ENCODE measurements at places on chromosomes 2 and 18.

DNA sequence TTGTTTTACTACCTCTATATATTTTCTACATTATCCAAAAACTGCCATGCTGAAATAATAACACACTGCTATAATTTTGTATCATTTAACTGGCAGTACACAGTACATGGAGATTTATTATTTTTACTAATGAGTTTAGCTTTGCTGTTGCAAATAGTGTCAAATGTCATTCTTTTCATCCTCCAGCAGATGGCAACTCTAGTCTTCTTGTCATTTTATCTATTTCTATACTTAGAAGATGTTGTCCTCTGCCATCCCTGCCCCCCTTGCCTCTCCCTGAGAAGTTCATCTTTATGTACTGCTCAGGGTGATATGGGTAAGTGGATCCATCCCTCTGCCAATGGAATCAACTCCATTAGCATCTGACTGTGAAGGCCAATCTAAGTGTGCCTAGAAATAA is 21.7 kb upstream of the LRRTM1 start:
- DNase-seq = peak; percentile 75

DNA sequence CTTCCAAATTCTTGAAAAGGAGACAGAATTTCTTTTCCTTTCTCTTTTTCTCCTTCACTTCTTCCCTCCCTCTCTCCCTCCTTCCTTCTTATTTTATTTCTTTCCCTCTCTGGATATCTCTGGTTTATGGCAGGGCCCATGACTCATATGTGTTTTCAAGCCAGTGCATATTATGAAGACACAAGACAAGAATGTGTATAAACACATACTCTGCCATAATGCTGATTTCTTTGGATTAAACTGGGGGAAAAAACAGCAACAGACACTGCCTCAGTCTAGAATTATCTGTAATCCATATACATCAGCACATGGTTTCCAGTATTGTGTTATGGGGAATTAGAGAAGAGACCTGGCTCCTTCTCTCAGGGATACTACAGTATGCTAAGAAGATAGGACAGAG is 82.8 kb upstream of the CPO start:
- no peak for DNase-seq

DNA sequence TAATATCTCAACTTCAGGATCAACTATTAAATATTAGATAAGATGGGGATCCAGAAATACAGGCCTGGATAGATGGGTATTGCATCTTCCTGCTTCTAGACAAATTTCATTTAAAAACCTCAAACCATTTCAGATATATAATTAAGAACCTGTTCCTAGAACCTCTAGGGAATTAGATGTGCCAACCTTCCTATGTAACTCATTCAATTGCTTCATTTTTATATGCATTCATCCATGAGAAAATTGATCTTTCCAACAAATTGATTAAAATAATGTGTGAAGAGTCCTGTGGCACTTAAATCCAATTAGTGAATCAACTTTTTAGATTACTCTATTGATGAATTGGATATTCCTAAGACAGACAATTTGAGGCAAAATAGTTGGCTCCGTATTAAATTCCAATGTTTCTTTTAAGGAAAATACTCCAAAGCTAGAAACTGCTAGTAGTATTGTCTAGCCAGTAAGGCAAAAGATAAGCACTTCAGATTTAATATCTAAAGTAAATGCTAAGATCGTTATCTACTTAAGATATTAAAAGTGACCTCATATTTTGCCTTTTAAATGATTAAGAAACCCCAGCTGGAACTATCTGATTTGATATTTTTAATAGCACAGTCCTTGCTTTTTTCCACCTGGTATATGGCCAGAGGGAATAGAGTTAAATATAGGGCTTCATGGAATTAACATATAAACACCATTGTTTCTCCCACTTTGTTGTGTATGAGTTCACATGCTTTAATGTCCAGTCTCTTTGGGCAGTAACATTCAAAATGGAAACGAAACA is 35.8 kb downstream of the DARS1 start:
- DNase-seq = no peak

GRCh38 chr2:120904830-120905234 is 169.2 kb downstream of the GLI2 start:
- no peak for DNase-seq

GRCh38 chr2:231642631-231643494 is 50.2 kb downstream of the TEX44 start:
- peak; percentile 66 for DNase-seq

- DNase-seq = peak; percentile 64
Observed at GRCh38 chr2:46296840-46297545, at the start of gene EPAS1. Gene EPAS1 (plus strand): TSS chr2:46297407. CDS start chr2:46297912, 505 bp downstream.

DNA sequence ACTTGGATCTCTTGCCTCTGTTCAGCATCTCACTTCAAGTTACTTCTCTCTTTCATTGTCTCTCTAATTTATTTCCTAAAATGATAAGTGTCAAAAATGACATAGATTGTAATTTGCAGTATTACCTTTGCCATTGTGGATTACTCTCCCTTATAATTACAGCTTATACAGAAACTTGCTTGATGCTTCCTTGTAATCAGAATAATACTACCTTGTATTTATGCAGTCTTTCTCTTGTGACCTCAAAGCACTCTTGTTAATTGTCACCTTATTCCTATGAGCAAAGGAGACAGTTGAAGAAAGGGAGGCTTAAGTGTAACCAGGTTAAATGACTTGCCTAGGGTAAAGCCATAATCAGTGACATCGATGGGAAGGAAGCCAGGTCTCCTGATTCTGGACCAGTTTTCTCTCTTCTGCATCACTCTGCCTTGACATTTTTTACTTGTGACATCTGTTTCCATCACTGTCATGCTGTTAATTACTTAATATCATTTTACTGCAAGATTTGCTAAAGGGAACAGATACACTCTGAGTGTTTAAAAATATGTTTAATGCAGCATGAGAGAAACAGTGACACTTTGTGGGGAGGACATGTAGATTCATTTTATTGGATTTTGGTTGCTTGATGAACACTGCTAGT is 388.6 kb downstream of the PARD3B start:
- no peak for DNase-seq

- no peak for DNase-seq
Observed at GRCh38 chr2:155830351-155830750, 502.2 kb downstream of the NR4A2 start.

GRCh38 chr18:74947417-74947816 is 261.5 kb downstream of the PTGR3 start:
- no peak for DNase-seq

- no peak for DNase-seq
Observed at GRCh38 chr2:231680992-231681852, 27.1 kb upstream of the PTMA start.

GRCh38 chr2:171390941-171391516 is 42.8 kb downstream of the METTL8 start:
- no peak for DNase-seq

- DNase-seq = no peak
Observed at GRCh38 chr2:146597291-146597690, 1247.5 kb upstream of the ACVR2A start.

DNA sequence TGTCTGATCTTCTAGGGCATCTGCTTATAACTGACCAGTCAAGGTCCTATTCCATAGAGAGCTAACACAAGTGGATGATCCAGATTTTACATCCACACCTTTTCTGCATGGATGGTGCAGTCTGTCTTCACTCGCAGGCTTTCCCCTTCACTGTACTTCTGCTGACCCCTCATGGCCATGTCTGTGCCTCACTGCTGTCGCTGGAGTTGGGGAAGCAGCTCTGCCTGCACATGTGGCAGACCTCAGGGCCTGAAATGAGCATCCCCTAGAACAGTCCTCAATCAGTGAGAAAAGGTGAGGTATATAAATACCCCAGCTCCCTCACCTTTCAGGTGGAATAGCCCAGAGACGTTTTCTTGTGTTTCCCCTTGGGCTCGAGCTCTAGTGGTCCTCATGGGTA is 233.8 kb downstream of the ANKRD36B start:
- DNase-seq = no peak

DNA sequence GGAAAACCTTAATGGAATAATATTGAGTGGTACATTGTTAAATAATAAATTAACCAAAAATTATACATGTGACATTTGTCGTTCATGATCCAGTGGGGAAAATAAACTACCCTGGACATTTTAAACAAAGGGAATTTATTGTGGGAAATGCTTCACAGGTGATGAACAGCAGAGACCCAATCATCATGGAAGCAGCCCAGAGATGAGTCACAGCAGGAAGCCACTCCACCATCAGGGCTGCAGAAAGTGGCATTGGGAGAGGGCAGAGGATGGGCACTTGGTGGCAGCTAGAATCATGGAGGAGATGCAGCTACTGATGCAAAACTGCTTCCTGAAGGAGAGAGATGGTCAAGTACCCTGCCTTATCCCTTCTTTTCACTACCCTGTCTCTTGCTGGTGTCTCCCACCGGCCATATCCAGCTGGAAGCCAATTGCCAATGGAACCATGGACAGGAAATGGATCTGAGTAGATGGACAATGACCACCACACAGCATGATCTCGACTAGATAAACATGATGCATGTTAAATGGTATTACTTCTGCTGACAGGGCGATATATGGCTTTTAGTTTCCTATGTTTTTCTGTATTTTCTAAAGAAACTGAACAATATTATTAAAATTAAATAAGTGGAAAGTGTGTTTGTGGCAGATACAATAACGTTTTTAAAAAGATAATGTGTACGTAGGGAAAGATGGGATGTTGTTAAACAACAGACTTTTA is 139.8 kb downstream of the RPIA start:
- no peak for DNase-seq

GRCh38 chr2:233025706-233026105 is 6.8 kb upstream of the NEU2 start:
- no peak for DNase-seq

GRCh38 chr2:58853420-58853819 is 612.3 kb upstream of the FANCL start:
- DNase-seq = no peak

DNA sequence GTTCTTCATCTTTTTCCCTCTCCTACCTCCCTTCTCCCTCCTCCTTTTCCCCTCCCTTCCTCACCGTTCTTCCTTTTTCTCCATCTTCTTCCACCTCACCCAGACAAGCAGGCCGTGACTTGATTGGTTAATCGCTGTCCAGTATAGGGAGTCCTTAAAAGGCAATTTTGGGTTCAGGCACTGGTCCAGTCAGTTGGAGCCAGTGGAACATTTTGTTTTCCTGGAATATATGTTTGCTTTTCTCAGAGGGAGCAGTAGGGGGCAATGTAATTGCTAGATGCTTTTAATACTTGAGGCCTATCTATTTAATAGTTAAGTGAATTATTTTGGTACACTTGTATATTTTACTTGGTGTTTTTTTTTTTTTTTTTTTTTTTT is 15.0 kb downstream of the ELAC1 start:
- DNase-seq = peak; percentile 15

GRCh38 chr18:7139409-7139808 is 21.8 kb upstream of the LAMA1 start:
- DNase-seq = no peak

DNA sequence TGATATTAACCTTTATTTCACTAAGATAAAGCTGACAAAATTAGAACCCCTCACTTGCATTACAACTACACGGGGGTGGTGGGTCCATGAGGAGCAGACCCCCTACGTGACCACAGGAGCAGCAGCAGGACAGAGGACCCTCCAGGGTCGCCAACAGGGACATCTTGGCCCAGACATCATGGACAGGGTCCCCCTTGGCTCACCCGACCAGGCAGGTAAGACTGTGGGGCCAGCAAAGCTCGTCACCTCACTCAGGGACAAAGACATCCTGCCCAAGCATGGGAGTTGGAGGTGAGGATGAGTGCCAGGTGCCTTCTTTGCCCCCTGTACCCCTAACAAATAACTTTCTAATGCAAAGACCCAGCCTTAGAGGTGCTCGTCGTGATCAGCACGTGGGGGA is 111.3 kb upstream of the RAB6C start:
- no peak for DNase-seq

GRCh38 chr18:77013811-77014521 is 118.6 kb downstream of the MBP start:
- no peak for DNase-seq

DNA sequence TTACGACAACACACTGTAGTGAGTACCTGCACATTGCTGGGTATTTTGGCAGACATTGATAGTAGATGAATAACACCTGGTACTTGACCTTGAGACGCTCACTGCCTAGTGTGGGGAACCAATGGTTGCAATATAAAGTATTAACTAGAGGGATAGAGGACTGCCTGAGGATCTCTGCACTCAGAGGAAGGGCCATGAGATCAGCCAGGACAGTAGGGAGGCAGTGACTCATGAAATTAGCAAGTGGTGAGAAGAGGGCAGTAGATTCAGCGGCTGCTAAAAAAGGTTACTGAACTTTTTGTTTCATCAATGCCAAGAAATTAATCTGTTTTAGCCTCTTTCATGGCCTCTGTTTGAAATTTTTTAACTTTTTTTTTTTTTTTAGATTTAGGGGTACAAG is 250.8 kb upstream of the TCF4 start:
- DNase-seq = no peak

- no peak for DNase-seq
Observed at GRCh38 chr2:83665894-83666293, 793.2 kb downstream of the SUCLG1 start.

DNA sequence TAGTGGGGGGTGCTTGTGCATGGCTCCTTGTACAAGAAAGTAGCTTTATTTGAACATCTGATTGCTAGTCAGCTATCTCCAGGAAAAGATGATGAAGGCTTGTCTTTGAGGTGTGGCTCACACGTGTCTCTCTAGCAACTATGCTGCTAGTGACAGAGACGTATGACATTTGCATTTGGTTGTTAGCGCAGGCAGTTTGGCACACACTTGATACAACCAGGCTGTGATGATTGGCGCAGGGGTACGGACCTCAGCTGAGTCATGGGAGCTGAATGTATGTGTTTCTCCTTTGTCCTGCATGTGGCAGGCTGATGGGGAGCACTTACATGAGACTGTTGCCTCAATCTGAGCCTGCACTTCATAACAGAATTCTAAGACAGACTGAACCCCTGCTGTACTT is 29.6 kb downstream of the PTCD3 start:
- no peak for DNase-seq

- no peak for DNase-seq
Observed at GRCh38 chr2:209236377-209236776, 187.5 kb upstream of the MAP2 start.

- no peak for DNase-seq
Observed at GRCh38 chr2:215107216-215108056, 31.0 kb downstream of the ABCA12 start.

GRCh38 chr2:237354892-237355291 is 59.1 kb downstream of the COL6A3 start:
- DNase-seq = no peak

DNA sequence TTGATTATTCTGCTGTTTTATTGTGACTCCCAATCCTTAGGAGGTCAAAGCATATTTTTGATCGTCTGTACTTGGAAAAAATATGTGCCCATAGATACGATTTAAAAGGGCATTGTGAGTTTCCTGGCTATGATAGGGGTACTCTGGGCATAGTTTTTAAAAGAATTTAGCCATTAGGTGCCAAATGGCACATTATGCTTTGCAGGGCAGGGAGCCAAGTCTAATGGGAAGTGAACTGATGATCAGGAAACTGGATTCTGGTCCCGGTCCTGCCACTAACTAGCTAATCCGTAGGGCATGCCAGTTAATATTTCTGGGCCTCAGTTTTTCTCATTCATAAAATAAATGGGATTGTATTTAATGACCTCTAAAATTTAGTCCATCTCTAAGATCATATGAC is 189.3 kb downstream of the LTBP1 start:
- no peak for DNase-seq

- no peak for DNase-seq
Observed at GRCh38 chr18:37393221-37393827, 172.3 kb downstream of the CELF4 start.

GRCh38 chr2:171081649-171082111 is 79.0 kb downstream of the TLK1 start:
- DNase-seq = no peak

GRCh38 chr2:17790536-17790935 is 25.7 kb upstream of the MSGN1 start:
- DNase-seq = no peak

- no peak for DNase-seq
Observed at GRCh38 chr2:23698116-23698693, 228.7 kb downstream of the ATAD2B start.
